ENCODE measurements at places on chromosomes 11 and 22. TPM values are rescaled to one million over a fixed set of nuclear protein-coding genes. Genes with fewer than 3 reads are reported as not detected.

GRCh38 chr11:102202972-102203371 is 92.7 kb downstream of the YAP1 start:
- DNase-seq: no peak

GRCh38 chr22:16774911-16775500 is 50.2 kb downstream of the XKR3 start:
- no peak for DNase-seq

DNA sequence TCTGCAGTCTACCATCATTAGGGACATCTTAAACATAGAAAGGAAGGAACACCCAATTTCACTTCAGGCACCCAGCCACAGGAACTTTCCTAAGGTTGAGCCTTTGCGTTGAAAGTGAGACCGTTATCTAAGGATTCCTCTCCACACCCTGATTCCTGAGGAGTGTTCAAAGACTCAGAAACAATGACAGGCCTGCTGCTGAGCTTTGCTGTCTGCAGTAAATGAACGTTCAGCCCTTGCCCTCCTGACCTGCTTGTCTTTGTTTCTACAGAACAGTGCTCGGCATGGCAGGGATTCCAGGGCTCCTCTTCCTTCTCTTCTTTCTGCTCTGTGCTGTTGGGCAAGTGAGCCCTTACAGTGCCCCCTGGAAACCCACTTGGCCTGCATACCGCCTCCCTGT is 7.0 kb downstream of the PRSS23 start:
- no peak for DNase-seq

DNA sequence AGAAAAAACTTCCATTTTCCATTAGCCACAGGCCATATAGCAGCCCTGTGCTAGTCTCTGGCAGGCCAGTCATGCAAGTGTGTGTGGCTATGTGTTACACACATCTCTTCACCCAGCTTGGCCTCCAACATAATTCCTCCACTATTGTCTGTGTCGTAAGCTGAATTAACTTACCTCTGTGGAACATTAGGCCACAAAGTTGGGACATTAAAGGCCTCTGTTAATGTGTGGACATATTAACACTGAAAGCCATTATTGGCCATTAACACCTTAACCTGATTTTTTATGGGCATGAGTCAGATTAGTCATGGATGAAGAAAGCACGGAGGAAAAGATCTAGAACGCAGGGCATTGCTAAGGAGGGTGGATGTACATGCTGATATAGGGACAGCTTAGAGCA is 100.1 kb downstream of the DBX1 start:
- no peak for DNase-seq

DNA sequence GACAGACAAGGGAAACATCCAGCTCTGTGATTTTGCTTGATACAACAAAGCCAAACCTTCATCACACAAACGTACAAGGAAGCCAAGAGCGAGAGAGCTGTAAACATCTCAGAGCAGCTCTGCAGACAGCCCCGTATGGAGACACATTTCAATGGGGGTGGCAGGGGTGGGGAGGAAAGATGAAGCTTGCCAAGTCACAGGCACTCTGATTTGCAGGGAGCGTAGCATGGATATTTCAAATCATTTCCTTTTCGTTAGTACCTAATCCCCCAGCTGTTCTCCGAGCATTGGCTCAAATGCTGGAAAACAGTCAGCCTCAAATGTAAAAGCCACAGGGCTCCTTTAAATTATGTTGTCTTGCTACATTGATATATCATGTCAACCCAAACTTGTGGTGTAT is 458.9 kb upstream of the CADM1 start:
- no peak for DNase-seq

The DDX25 gene
- total RNA-seq: not detected

DNA sequence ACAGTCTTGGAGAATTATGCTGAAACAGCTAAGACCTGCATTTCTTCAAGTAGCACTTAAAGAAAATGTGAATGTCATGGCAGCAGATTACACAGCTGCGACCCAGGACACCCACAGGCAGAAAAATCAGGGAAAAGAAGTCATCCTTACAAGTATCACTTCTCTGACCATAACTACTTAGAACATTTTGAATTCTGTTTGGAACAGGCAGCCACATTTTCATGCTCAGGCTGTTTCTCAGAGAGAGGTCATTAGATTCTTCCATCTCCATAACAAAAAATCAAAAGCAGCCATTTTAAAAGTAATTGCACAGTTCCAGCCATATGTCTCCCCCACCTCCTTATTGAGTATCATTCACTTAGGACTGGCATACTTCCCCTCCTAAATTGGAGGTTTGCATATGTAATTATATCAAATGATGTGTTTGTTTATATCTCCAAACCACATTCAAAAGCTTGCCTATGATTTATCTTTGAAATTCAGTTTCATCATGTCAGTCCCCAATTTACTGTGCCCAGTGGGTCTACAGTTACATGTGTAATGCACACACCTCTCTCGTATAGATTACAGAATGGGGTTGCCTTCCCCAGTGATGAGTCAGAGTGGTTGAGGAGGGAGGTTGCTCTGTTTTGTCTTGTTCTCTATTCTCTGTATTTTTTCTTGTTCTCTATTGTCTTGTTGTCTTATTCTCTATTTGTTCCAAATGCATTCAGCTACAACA is 276.5 kb upstream of the MTNR1B start:
- no peak for DNase-seq

DNA sequence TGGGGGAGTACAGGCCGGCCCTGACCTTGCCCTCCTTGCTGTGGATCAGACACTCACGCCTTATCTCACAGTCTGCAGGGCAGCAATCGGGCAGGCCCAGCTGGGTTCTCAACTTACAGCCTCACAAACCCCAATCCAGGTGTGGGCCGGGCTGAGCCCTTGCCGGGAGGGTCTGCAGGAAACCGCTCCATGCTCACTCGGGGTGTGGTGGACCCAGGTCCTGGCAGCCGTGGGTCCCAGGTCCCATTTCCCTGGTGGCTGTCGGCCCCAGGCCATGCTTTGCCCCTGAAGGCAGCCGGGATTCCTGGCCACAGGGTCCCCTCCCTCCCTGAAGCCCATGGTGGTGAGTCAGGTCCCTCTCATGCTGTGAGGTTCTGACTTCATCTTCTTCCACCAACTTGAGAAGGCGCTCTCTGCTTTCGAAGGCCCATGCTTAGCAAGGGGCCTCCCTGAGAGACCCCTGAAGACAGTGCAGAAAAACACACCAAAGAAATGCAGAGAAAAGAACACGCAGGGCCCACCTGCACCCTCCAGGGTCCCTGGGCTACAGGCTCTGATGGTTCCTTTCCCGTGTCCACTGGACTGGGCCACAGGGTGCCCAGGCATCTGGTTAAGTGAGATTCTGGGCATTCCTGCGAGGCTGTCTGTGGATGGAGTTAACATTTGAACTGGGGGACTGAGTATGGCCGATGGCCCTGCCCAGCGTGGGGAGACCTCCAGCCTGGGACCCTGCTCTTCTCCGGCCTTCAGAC is 588.2 kb downstream of the BRD1 start:
- no peak for DNase-seq

DNA sequence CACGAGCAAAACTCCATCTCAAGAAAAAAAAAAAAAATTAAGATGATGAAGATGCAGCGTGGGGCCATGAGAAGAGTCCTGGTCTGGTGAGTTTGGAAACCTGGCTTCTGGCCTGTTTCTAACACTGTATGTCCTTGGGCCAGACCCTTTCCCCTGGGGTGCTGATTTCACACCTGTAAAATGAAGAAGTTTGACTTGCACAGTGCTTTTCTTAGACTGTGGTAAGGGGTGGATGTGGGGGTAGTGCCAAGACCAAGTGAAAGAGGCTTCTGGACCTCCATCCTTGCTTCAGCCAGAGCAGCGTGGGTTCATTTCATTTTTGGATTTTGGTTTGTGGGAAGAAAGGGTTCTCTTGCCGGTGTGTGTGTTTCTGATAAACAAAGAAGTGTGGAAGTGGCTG is 42.1 kb downstream of the PTPRJ start:
- no peak for DNase-seq

DNA sequence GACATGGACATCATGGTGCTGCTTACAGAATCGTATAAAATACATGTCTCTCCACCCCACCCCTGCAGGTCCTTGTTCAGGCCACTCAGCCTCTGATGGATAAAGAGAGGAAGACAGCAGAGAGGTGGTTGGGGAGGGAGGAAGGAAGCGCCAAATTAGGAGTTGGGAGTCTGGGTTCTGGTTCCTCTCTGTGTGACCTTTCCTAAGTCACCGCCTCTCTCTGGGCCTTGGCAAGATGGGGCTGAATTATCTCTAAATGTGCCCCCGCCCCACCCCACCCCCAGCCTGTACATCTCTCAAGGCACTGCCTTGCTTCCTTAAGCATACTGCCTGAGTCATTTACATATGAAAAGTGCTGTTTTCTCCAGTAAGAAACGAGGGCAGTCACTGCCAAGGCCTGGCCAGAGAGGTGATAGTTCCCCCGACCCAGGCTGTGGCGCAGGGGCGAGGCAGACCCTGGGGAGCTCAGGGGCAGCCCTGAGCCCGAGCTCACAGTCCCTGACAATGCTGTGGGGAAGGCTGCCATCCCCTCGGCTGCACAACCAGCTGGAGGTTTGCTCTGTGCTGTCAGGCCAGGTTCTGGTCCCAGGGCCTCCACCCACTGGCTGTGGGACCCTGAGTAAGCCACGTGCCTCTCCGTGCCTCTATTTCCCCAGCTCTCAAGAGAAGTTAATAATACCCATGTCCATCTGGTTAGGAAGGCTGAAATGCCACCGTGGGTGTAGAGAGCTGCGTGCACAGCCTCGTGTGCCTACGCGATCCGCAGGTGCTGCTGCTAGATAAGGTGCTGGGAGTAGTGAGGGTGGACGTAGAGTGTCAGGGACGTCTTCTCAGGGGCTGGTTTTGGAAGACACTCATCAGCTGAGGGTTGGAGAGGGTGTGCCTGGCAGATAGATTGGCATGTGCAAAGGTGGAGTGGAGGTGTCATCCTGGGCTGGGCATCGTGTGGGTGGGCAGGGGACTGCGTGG is 55.3 kb downstream of the CACNA1I start:
- peak; percentile 53 for DNase-seq

DNA sequence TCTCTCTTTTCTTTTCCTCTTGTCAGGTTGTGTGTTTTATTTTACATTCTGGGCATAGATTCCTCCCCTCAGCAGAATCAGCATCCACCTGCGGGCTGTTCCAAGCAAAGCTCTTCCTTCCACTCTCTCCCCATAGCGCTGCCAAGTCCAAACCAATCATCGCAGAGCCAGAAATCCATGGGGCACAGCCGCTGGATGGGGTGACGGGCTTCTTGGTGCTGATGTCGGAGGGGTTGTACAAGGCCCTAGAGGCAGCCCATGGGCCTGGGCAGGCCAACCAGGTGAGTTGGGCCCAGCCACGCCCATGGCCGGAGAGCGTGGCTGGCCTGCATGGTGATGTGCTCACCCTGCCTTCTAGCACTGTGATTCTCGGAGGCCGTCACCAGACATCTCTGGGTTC is 22.1 kb downstream of the TAB1 start:
- peak; percentile 41 for DNase-seq

The TREH gene
- total RNA-seq: not detected

DNA sequence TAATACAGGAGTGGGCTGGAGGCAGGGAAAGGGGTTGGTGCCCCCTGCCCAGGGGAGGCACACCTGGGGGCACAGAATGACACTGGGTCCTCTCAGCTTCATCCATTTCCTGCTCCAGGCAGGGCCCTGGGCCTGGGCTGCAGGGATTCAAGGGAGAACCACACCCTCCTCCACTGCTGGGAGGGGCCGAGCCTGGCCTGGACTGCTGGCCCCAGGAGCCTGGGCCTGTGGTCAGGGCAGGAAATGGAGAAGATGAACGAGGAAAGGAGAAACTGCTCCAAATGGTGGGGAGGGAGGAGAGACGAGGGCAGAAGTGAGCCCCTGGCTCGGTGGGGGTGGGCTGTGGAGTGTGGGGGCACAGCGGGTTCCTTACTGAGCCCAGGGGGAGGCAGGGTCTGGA is 38.1 kb upstream of the KCNQ1OT1 start:
- no peak for DNase-seq

The CD3E gene
- total RNA-seq: 10.5 TPM

DNA sequence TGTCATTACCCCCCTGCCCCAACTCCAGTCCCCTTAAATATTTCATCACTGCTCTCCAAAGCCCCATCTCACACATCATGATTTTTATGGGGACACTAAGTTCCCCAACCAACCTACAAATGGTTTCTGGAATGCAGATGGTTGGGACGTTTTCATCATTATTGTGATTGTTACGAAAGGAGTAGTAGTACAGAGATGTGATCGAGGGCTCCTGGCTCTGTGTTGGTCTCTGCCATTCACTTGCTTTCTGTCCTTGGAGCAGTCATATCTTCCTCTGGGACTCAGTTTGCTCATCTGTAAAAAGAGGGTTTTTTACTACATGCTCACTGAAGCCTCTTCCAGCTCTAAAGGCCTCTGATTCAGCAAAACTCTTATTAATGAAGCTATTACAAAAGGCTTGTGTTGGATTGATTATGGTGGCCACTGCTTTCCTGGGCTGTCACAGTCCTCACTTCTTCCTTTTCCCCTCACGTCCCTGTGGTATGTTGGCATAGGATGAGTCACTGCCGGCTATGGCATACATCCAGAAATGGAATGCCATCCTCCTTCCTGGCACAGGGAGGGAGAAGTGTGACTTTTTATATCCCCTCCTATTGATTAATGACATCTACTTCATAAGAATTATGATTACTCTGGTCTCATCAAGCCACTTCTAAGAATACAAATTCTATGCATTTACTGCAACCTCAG is 593.7 kb downstream of the METTL15 start:
- DNase-seq: no peak

DNA sequence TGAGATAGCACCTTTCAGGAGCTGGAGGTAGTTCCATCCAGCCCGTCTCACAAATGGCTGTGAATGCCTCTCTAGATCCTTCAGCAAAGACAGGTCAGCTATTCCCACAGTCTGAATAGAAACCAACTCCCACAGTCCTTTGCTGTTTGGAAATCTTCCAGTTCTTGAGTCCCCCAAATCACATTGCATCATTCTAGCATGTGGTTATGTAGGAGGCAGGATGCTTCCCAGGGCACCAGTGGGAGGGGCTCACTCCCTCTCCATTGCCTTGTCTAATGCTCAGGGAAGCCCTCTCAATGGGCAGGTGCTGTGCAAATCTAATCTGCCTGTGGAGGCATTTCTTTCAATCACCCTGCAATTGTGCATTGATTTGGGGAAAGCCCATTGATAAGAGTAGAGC is 14.6 kb downstream of the NAV2 start:
- peak; percentile 78 for DNase-seq

- no peak for DNase-seq
Observed at GRCh38 chr11:12942157-12942556, 67.0 kb upstream of the RASSF10 start.

GRCh38 chr22:49469896-49470740 is 357.6 kb downstream of the BRD1 start:
- no peak for DNase-seq

DNA sequence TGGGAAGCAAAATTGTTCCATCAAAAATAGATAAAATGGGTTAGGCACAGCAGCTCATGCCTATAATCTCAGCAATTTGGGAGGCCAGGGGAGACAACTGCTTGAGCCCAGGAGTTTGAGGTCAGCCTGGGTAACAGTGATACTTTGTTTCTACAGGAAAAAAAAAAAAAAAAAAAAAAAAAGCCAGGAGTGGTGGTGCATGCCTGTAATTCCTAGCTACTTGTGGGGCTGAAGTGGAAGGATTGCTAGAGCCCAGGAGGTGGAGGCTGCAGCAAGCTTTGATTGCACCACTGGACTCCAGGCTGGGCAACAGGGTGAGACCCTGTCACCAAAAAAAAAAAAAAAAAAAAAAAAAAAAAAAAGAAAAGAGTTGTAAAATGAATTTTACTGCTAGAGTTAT is 49.6 kb downstream of the KIF18A start:
- peak; percentile 8 for DNase-seq

The MAPK8IP1 gene
- total RNA-seq: 8.7 TPM

- DNase-seq: no peak
Observed at GRCh38 chr11:95121698-95122097, 32.1 kb downstream of the ENDOD1 start.

The OR52K2 gene
- not detected for total RNA-seq

- DNase-seq: peak; percentile 65
Observed at GRCh38 chr11:115527534-115528125, 23.4 kb upstream of the CADM1 start.

Data from left lung (tissue), 14 donors.